ENCODE measurements at places on chromosomes 1 and 21.

DNA sequence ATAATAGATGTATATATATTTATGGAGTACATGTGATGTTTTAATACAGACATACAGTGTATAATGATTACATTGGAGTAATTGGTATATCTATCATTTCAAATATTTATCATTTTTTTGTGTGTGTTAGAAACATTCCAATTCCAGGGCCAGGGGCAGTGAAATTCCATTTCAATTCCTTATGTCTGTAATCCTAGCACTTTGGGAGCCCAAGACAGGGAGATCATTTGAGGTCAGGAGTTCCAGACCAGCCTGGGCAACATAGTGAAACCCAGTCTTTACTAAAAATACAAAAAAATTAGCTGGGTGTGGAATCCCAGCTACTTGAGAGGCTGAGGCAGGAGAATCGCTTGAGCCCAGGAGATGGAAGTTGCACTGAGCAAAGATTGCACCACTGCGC is 30.4 kb upstream of the PDC start:
- DNase-seq: no peak

- DNase-seq: no peak
These were observed 83.6 kb downstream of the SGIP1 start for GRCh38 chr1:66617362-66618184.

DNA sequence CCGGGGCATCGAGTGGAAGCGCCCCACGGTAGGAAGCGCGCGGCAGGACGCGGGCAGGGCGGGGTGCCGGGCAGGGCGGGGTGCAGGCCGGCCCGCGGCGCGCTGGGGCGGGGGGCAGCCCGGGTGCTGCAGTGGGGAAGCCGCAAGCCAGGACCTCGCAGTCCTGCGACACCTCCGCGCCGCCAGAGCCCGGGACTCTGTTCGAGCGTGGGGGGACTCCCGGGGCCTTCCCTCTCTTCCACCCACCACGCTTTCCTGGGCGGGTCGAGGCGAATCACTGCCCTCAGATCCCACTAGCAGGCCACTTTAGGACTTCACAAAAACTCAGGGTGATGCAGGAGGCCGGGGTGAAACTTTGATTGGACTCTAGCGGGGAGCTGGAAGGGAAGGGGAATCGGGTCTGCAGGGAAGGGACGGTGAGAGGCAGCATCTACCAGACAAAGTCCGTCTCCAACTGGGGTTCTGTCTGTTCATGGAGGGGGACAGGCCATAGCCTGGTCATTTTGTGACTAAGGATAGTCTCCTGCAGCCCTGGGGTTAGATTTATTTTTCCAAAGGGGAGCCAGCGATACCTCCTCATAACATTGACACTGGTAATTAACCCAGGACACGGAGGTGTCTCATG is 623 bp downstream of the CAPN2 start:
- DNase-seq: no peak

DNA sequence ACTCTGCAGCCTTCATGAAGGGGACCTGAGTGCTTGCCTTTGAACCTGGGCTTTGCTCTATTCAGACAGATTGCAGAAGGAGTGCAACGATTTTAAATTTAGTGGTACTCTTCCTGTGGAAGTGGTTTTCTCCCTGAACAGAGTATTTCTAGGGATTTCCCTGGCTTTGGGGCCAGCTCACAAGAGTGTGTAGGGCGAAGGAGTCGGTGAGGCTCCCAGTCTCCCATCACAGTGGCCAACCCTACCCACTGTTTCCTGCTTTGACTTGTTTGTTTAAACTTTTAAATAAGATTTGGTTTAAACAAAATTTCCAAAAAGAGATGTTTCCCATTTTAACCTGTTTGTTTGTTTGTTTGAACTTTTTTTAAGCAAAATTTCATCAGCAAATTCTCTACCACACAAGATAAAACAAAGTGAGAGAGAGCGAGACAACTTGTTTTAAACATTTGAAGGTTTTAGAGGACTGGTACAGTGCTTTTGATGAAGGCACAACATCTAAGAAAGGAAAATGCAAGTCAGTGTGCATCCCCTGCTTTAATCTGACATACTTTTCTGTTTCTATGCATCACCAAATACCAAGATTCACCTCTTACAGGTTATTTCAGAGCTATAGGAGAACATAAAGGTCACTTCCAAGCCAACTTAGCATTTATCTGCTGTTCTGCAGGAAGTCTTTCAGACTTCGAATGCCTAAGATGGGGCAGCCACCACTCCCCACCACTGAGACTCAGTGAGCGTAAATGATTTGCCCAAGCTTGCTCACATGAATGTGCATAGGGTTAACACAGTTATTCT is 6.6 kb downstream of the SELP start:
- no peak for DNase-seq
